ENCODE measurements at places on chromosomes 13 and 19.

GRCh38 chr19:11089254-11090013, at the start of gene LDLR:
Gene LDLR (plus strand): TSS chr19:11089463. CDS start chr19:11089549, 86 bp downstream.
- peak; percentile 87 for DNase-seq

DNA sequence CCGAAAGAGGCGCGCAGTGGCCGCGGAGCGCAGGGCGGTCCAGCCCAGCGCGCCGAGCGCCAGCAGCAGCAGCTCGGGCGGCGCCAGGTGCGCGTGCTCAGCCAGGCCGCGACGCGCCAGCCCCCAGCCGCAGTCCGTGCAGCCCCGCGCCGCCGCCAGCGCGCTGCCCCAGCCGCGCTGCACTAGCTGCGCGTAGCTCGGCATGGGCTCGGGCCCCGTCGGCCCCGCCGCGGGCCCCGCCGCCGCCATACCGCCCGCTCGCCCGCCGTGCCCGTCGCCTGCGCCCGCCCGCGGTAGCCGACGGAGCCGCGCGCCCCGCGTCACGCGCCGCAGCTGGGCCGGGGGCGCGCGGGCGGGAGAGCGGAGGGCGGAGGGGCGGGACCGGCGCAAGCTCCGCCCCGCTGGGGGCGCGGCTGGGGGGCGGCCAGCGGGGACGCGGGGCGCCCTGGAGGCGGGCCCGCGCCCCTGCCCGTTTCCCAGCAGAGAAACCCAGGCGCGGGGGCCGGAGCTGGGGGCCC, at the start of gene CERS1:
Gene CERS1, minus strand, starts transcription at position 335 of the 518 bp plus-strand sequence. Its CDS starts 86 bp downstream, at position 249.
- DNase-seq, result no peak

- DNase-seq, result no peak
Measured at GRCh38 chr13:100604918-100605710, 16.5 kb upstream of the GGACT start.

DNA sequence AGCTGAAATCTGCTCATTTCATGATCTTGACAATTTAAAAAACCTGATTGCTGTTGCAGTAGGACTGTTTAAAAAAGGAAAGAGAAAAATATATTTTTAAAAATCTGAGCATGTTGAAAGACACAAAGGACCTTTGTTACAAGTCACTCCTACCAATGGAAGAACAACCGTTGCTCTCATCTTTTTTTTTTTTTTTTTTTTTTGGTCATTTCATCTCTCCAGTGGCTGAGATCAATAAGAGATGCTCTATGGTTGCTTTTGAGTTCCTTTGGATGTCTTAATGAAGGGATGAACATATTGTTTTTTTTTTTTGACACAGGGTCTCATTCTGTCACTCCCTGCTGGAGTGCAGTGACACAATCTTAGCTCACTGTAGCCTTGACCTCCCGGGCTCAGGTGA, 29.2 kb downstream of the LRCH1 start:
- DNase-seq, result no peak

DNA sequence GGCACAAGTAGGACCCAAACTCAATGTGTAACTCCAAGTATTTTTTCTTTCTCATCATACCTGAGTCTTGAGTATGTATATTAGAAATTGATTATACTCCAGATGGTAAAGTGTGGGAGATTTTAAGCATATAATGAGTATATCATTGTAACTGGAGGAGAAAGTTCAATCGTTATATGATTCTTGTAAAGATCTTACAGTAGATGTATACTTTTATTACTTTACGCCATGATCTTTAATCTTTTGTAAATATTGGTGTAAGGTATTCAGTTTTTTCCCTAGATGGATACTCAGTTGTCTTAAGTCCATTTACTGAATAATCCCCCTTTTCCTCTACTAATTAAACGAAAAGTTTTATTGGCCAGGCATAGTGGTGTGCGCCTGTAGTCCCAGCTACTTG, 25.2 kb downstream of the PAN3 start:
- no peak for DNase-seq

Data from NCI-H2029 (cell line).